Suprapubic skin (tissue), 4 donors: ENCODE measurements at places on chromosomes 2 and 18. TPM values are rescaled to one million over a fixed set of nuclear protein-coding genes. Genes with fewer than 3 reads are reported as not detected.

UGT1A8 gene
- 0.47 TPM for total RNA-seq

RTP5 gene
- not detected for total RNA-seq

TMEM131 gene
- total RNA-seq = 43.0 TPM

NCKAP5 gene
- total RNA-seq = 6.4 TPM

- no peaks in the 10 kb centered on the region for H3K4me1 ChIP-seq
- H3K4me3 ChIP-seq = no peak overlapping the region
- no peaks in the 10 kb centered on the region for H3K27me3 ChIP-seq
- no peaks in the 10 kb centered on the region for H3K36me3 ChIP-seq
- no peak overlapping the region for H3K27ac ChIP-seq
These were observed 199.2 kb upstream of the SLC39A10 start for GRCh38 chr2:195457873-195458272.

DNA sequence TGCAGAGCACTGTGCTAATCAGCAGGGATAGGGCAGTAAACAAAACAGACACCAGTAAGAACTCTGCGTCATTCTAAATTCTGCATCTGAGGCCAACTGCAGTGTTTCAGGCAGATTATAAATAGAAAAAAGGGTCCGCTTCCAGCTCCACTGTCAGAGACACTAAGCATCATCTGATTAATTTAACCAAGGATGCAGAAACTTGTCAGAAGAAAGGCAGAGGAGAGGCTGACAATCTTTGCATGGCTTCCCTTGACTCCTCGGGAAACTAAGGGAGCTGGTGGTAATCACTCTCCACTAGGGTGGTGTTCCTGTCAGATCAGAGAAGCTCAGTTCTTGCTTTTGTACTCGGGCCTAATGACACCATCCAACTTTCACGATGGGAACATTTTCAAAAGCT, 123.5 kb downstream of the DNAH6 start:
- no peak overlapping the region for H3K27ac ChIP-seq
- no peaks in the 10 kb centered on the region for H3K27me3 ChIP-seq
- DNase-seq = no peak
- H3K4me1 ChIP-seq = no peaks in the 10 kb centered on the region
- no peaks in the 10 kb centered on the region for H3K36me3 ChIP-seq

- peaks cover 66% of the 10 kb centered on the region for H3K4me1 ChIP-seq
- H3K27me3 ChIP-seq = peaks cover 9% of the 10 kb centered on the region
- H3K36me3 ChIP-seq = no peaks in the 10 kb centered on the region
- H3K4me3 ChIP-seq = peak overlapping the region; percentile 74
- no peak overlapping the region for H3K27ac ChIP-seq
- no peak for DNase-seq
These were observed 2.8 kb downstream of the KCTD1 start for GRCh38 chr18:26545335-26546123.

GRCh38 chr2:35788543-35788942, 567.0 kb upstream of the CRIM1 start:
- no peak overlapping the region for H3K4me3 ChIP-seq
- H3K4me1 ChIP-seq = no peaks in the 10 kb centered on the region
- no peaks in the 10 kb centered on the region for H3K36me3 ChIP-seq
- DNase-seq = no peak

DNA sequence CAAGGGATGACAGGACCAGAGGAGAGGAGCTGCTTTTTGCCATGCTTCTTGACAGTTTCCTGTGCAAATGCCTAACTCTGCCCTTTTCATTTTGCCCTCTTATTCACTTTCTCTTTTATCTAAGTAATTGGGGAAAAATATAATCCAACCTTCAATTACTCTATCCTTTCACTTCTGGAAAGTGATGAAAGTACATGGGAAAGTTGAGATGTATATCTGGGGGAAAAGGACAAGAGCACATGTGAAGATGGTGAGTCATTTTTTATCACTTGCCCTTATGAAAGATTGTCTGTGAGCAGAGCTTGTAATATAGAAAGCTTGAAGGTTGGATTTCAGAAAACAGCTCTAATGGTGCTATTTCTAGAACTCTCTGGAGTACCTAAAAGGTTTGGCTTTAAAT, 1070.7 kb downstream of the CNTNAP5 start:
- no peak overlapping the region for H3K27ac ChIP-seq
- no peaks in the 10 kb centered on the region for H3K4me1 ChIP-seq
- H3K36me3 ChIP-seq = no peaks in the 10 kb centered on the region

GRCh38 chr18:23179416-23179815, 44.1 kb downstream of the CABLES1 start:
- no peak for DNase-seq
- no peaks in the 10 kb centered on the region for H3K36me3 ChIP-seq
- H3K4me1 ChIP-seq = peaks cover 21% of the 10 kb centered on the region
- H3K27ac ChIP-seq = no peak overlapping the region
- no peaks in the 10 kb centered on the region for H3K27me3 ChIP-seq
- H3K4me3 ChIP-seq = no peak overlapping the region

GRCh38 chr2:97673915-97674283, 4.4 kb downstream of the C2orf92 start:
- H3K36me3 ChIP-seq = no peaks in the 10 kb centered on the region
- no peak overlapping the region for H3K4me3 ChIP-seq
- DNase-seq = no peak
- no peaks in the 10 kb centered on the region for H3K4me1 ChIP-seq
